ENCODE measurements at places on chromosomes 6 and 20.

DNA sequence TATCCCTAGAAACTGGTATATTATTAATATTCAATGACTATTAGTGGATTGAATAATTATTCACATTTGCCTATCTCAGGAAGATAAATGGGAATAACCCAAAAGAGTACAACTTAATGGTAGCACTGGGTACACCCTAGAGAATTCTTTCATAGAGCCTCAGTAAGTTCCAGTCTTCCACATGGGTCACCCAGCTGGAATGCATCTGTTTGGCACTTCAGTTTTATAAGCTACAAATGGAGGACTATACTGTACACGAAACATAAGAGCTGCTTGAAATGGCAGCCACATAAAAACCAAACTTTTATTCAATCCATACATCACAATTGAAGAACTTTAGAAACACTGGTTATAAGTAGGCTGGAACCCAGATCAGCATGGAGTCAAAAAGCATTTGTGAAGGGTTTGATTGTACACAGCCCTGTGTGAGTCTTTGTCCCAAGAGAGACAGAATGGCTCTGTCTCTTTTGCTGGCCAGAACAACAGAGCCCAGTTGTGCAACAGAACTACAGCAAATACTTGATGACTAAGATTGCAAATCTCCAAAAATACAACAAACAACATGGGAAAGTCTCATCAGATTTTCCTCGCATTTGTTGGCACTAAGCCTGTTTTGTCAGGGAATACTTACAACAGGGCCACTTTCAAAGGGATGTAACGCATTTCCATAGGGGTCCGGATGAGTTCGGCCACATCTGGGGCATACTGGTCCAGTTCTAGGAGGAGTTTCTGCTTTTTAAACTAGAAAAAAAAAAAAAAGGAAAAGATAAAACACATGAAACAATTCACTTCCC is 39.5 kb downstream of the PIGU start:
- no peak for DNase-seq

DNA sequence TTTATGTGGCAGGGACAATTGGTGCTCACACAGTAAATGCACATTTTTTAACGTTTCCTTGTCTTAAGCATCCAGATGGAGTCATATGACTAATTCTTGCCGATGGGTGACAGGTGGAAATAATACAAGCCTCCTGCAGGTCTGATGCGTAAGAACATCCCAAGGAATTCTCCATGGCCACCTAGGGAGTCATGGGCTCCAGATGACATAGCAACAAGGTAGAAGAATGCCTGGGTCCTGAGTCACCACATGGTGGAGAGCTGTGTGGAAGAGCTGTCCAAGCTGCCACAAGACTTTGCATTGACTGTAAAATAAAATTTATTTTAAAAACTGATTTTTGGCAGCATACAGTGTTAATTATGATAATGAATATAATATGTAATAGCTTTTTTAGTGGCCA is 77.0 kb upstream of the MAP3K7 start:
- DNase-seq: no peak

- DNase-seq: no peak
Observed at GRCh38 chr6:133594652-133595110, 294.2 kb upstream of the TCF21 start.

GRCh38 chr6:107221519-107221918 is 106.2 kb upstream of the BEND3 start:
- no peak for DNase-seq

DNA sequence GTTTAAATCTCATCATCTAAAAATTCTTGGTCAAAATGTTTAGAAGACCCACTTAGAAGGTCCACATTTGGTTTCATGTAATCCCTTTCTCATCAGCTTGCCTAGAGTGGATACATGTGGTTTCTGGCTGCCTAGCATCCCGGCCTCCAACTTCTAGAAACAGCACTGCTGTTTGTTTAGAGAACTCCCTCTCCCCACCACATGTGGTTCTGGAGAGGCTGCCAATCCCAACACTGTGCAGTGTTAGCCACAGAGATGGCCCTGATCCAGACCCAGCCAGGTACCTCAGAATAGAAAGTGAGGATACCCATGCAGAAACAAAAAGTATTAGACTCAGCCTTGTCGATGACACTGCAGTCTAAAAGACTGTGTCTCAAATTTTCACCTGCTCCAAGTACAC is 241.8 kb downstream of the BCKDHB start:
- no peak for DNase-seq

DNA sequence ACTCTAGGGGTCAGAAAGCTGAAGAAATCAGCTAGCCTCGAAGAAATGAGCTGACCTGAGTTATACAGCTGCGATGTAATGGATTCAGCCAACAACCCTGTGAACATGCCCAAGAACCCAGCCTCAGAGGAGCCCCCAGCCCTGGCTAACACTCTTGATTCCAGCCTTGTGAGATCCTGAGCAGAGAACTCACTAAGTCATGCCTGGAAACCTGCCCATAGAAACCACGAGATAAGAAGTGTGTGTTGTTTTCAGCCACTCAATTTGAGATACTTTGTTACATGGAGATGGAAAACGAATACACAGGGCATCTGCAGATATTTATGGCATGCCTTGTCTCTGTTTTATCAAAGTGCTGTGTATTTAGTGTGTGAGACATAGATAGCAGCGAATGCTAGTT is 265.2 kb downstream of the QKI start:
- no peak for DNase-seq

Data from aorta (tissue), 5 donors.